ENCODE measurements at places on chromosomes 6 and 20. TPM values are rescaled to one million over a fixed set of nuclear protein-coding genes. Genes with fewer than 3 reads are reported as not detected.

Gene C4B
- total RNA-seq: 0.77 TPM

GRCh38 chr6:68958327-68958726, 323.2 kb downstream of the ADGRB3 start:
- no peak for DNase-seq

DNA sequence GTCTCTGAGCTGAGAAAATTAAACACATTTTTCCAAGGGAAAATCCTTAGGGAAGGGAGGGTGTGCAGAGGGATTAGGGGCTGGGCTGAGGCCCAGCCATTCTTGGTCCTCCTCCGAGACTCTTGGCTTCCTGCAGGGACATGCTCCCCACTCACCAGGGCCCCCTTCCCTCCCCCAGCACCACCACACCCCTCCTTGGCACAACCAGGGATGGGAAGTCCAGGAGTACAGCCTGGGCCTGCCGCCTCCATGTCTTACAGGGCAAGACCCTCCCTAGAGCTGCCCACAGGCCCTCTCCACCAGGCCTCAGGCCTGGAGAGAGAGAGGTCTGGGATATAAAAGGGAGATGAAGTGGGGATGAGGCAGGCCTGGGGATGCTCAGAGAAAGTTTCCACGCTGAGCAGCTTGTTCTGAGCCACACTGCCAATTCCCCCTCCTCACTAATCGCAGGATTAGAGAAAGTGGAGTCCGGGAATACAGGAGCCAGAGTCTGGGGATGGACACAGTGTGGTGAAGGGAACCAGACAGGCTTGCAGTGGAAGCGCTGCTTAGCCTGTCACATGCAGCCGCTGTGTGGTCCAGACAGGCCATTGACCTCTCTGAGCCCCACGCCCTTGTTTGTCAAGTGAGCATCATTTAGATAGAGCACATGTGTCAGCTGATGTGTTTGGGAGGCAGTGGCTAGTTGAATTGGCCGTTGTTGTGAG, 105.5 kb downstream of the MRPL14 start:
- no peak for DNase-seq

DNA sequence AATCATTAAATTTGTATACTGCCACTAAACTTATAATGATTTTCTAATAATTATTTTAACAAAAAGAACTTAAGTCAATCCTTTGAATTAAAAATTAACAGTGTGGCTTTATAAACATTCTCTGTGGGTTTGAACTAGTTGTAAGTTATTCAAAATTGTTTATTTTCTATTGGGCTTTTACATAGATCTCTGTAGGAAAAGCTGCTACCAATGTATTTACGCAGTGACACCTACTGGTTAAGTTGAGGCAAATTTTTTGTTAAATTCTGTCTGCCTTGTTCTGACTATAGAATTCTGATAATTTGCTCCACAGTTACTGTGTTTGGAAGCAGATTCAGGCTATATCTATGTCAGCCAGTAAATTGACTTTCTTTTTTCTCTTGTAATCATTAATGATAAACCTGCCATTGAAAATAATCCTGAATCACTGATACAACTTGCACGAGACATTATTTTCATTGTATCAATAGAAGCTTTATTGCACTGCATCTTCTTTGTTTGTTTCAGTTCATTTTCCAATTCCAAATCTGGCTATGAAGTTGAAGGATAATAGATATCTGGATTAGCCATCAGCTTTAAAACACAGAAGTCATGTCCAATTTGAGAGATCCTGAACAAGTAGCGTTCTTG, 66.0 kb upstream of the UTRN start:
- DNase-seq: peak; percentile 72

DNA sequence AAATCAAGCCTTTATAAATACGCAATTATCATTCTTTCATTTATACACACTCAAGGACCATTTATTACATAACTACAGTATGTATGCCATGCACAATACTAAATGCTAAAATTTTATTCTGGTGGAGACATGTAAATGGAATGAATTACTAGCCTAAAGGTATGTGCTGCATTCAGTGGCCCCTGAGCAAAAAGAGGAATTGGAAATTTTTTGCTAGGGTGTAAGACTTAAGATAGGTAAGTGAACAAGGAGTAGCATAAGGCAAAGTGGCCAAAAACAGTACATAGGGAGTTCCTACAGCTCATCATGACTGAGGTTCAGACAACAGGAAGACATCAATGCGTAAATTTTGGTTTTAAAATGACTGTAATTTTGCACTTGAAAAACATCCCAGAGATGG, 2.3 kb upstream of the MTFR2 start:
- DNase-seq: no peak

- no peak for DNase-seq
Observed at GRCh38 chr20:22531756-22532155, 52.6 kb downstream of the FOXA2 start.

Gene PSORS1C1
- 3.7 TPM for total RNA-seq

- DNase-seq: no peak
Observed at GRCh38 chr20:23143986-23144690, 58.0 kb upstream of the CD93 start.

DNA sequence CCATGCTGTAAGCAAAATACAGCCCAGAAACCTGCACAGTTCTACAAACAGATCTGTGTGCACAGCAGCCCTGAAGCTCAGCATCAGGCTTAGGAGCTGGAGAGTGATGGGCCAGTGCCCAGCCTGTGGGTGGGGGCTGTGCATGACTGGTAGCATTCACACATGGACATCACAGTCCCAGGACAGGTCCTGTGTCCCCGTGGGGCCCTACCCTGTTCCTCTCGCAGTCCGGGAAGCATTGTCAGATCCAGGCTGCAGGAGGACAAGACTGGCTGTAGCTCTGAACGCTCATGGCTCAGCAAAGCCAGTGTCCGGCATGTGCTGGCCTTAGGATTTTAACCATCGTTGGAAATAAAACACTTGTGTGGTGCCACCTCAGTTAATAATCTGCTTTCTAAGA, 234.1 kb downstream of the CDH4 start:
- DNase-seq: no peak

GRCh38 chr20:15375836-15376235, 1038.4 kb upstream of the FLRT3 start:
- no peak for DNase-seq

Gene TFB1M
- 10.2 TPM for total RNA-seq

DNA sequence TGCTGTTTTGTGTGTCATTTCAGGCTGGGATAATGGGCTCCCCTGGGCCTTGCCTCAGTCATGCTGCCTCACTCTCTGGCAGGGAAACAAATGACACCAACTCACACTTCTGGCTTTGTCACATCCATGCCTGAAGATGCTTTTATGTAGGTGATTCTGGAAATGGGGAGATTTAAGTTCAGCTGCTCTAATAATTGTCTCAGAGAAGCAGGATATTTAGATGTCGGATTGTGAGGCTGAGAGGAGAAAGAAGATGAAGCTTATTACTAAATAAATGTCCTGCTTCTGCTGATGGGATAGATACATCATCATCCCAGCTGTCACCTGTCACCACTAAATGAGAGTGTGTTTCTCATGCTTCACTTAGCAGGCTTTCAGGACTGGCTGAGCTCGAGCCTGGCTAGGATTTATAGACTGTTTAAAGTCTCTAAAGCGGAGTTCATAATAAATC, 480.2 kb upstream of the SPTLC3 start:
- no peak for DNase-seq

Gene EPHA7
- under 0.01 TPM for total RNA-seq

Gene FGD2
- total RNA-seq: not detected

Gene HSPA1L
- total RNA-seq: 1.4 TPM

- DNase-seq: no peak
Observed at GRCh38 chr20:20956513-20956931, 149.6 kb downstream of the LINC00237 start.

Gene GPRC6A
- total RNA-seq: not detected

Gene TRIM40
- total RNA-seq: not detected

Gene FNDC1
- total RNA-seq: not detected

Gene CST1
- not detected for total RNA-seq

GRCh38 chr6:43695215-43695966, 7.8 kb upstream of the MRPS18A start:
- DNase-seq: no peak
